ENCODE measurements at places on chromosomes 3 and 15.

DNA sequence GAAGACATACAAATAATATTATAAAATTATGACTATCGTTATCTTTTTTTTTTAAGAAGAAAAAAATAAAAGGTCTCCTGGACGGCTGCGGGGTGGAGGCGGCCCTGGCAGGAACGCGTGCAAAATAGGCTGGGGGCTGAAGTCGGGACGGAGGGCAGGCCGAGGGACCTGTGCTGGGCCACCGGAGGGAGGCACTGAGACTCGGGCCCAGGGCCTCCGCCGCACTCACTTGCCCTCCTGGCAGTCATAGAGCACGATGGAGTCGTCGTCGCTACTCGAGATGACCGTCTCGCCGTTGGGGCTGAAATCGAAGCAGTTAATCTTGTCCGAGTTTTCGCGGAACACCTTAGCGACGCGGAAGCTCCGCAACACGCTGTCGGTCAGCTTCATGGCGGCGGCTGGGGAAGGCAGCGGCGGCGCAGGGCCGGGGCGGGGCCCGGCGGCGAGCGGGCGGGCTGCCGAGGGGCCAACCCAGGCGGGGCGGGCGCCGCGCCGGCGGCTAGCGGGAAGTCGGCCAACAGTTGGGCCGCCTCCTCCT, 408 bp downstream of the WDR82 start:
- DNase-seq: peak; percentile 70

- DNase-seq: no peak
Measured at GRCh38 chr3:38119821-38120692, 16.9 kb downstream of the ACAA1 start.

GRCh38 chr15:36961956-36962355, 138.4 kb downstream of the MEIS2 start:
- no peak for DNase-seq

DNA sequence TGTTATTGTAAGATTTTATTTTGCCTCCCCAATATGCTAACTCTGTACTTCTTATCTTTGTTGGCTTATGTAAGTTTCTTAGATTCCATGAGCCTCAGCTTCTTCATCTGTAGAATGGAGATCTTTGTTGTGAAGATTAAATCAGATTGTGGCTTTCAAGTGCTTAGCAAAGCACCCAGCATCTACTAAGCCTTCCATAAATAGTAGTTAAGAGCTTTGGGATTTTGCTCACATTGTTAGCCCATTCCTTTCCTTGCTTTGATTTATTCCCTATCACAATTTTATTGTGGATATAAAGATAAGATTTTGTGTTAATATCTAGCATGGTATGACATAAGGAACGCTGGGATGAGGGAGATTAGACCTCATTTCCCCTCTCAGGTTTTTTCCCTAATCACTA, 501.4 kb downstream of the PYDC2 start:
- no peak for DNase-seq

DNA sequence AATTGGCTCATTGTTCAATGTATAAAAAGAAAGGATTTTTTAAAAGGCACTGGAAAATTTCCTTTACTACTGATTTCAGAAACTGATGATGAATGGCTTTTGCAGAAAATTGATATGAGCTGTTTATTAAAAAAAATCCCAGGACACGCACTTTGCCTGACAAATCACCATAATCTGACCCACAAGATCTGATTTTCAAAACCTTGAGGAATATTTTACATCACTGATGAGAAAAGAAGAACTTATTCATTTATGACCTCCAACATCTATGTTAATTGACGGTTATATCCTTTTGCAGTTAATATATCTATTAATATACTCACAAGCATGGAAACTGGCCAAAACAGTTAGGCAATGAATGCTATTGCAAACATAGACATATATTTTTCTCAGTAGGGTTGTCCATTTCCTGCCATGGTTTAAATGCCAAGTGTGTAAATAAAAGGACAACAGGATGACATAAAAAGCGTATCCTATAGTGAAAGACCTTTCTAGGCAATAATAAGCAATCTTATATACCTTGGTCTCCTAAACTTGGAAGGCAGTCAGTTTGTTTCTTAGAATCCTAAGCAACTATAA, 109.7 kb upstream of the SLC7A14 start:
- no peak for DNase-seq

Measured in activated naive CD4-positive, alpha-beta T cell treated with anti-CD3 and anti-CD28 coated beads, Interleukin-2, amount 50 U/mL, for 16 hours (primary cell).